ENCODE measurements at places on chromosomes 6 and 20. TPM values are rescaled to one million over a fixed set of nuclear protein-coding genes. Genes with fewer than 3 reads are reported as not detected.

Gene MAFB
- 6.1 TPM for total RNA-seq

- peaks cover 7% of the 10 kb centered on the region for H3K27me3 ChIP-seq
- no peak overlapping the region for H3K4me3 ChIP-seq
- no peaks in the 10 kb centered on the region for H3K36me3 ChIP-seq
- no peaks in the 10 kb centered on the region for H3K4me1 ChIP-seq
Observed at GRCh38 chr6:36953931-36954261, 642 bp upstream of the PI16 start.

GRCh38 chr6:138571585-138572166 lies 72.4 kb upstream of the NHSL1 start:
- DNase-seq, result no peak
- H3K27me3 ChIP-seq, result no peaks in the 10 kb centered on the region
- H3K27ac ChIP-seq, result no peak overlapping the region
- H3K4me3 ChIP-seq, result no peak overlapping the region
- peaks cover 26% of the 10 kb centered on the region for H3K4me1 ChIP-seq
- no peaks in the 10 kb centered on the region for H3K36me3 ChIP-seq

DNA sequence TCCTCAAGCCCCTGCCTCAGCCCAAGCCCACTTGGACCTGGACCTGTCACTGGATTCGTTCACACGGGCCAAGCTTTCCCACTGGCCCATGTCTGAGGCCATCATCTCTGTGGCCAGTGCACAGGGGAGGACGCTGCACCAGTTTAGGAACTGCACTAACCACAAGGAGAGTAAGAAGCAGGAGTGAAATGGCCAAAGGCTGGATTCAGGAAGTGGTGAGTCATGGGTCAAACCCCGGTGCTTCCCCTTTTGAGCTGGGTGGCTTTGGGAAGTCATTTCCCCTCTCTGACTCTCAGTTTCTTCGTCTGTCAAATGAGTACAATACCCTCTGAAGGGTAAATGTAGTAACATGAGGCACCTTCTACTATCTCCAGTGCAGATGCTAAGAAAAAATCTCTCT lies 87.9 kb downstream of the CD40 start:
- H3K36me3 ChIP-seq, result no peaks in the 10 kb centered on the region
- no peak for DNase-seq
- peaks cover 47% of the 10 kb centered on the region for H3K27me3 ChIP-seq
- H3K4me1 ChIP-seq, result no peaks in the 10 kb centered on the region

- no peak for DNase-seq
- peaks cover 2% of the 10 kb centered on the region for H3K4me1 ChIP-seq
- H3K27ac ChIP-seq, result no peak overlapping the region
- H3K27me3 ChIP-seq, result peaks cover 18% of the 10 kb centered on the region
- H3K4me3 ChIP-seq, result no peak overlapping the region
Observed at GRCh38 chr20:62688083-62688482, 20.6 kb upstream of the NTSR1 start.

- DNase-seq, result no peak
- H3K4me1 ChIP-seq, result no peaks in the 10 kb centered on the region
- H3K4me3 ChIP-seq, result no peak overlapping the region
- H3K27ac ChIP-seq, result peak overlapping the region; percentile 65
Observed at GRCh38 chr20:32155017-32155981, 45.8 kb downstream of the TM9SF4 start.

All from progenitor cell of endocrine pancreas (in vitro differentiated cells).